NB4 (cell line): ENCODE measurements at places on chromosomes 6 and 20.

- no peak for DNase-seq
These were observed 3.3 kb downstream of the RARS2 start for GRCh38 chr6:87586371-87587077.

DNA sequence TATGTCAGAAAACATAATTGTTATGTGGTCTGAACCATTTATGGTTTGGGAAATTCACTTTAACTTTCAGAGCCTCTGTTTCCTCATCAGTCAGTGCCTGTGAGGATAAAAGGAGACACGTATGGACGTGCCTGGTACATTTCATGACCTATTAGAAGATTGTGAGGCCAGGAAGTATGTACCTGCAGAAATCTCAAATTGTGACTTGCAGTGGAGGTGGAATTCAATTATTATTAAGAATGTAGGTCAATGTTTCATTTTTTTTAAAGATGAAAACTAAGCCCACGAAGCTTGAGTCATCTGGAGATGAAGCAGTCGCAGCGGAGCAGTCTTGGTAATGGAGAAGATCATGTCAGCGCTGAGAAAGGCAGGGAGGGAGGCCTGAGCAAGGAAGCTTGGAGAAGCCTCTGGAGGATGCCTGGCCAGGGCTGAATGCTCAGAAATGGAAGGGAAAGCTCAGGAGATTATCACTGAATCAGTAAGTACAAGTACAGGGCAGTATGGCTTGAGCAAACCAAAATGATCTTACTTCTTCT is 3.9 kb upstream of the DSE start:
- DNase-seq = no peak

DNA sequence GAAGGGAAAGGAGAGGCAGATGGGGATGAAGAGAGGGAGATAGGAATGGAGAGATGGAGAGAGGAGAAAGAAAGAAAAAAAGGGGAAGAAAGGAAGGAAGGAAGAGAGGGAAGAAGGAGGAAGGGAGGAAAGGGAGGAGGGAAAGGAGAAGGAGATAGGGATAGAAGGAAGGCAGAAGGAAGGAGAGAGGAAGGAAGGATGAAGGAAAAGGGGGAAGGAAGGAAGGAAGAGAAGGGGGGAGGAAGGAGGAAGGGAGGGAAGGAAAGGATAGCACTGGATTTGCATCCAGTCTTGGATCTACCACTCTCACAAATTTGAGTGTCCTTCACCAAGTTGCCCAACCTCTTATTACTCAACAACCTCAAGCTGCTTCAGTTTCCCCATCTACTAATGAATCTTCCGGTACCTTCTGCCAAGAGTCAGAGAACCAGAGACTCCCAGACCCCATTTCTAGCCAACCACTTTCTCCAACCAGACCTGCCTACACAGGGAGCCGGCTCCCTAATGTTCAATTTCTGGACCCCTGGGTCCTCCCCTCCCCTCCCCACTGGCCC is 79.7 kb upstream of the FOXP4 start:
- peak; percentile 80 for DNase-seq

DNA sequence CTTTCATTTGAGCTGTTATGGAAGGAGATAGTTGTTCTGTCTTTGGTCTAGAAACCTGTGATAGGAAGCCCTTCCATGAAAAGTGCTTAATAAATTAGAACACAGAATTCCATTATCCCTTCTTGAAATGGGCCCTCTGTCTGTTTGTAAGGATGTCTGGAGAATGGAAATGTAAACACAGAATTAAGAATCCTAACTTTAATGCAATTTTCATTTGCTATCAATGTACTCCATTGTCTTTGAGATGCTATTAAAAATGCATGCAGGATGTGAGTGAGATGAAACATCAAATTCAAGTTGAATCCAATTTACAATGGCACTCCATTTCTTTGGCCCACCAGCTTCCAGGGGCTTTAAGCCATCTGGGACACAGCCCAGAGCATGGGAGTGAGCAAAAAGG is 13.9 kb upstream of the AARS2 start:
- no peak for DNase-seq

DNA sequence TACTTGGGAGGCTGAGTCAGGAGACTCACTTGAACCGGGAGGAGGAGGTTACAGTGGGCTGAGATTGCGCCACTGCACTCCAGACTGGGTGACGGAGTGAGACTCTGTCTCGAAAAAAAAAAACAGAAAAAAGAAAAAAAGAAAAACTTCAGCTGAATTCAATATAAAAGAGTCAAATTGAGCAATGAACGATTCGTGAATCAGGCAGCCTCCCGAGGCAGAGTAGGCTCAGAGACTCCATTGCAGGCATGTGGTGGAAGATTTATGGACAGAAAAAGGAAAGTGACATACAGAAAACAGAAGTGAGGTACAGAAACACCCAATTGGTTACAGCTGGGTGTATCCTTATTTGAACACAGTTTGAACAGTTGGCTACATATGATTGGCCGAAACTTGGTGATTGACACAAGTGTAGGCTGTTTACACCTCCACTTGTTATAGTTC is 56.3 kb downstream of the HLA-DPB1 start:
- no peak for DNase-seq

- DNase-seq = no peak
These were observed 28.7 kb downstream of the MYBL2 start for GRCh38 chr20:43695571-43695970.

- DNase-seq = peak; percentile 70
These were observed 44.3 kb downstream of the KHDC1L start for GRCh38 chr6:73180763-73181619.

GRCh38 chr20:11716239-11716944 is 201.3 kb upstream of the BTBD3 start:
- peak; percentile 84 for DNase-seq

DNA sequence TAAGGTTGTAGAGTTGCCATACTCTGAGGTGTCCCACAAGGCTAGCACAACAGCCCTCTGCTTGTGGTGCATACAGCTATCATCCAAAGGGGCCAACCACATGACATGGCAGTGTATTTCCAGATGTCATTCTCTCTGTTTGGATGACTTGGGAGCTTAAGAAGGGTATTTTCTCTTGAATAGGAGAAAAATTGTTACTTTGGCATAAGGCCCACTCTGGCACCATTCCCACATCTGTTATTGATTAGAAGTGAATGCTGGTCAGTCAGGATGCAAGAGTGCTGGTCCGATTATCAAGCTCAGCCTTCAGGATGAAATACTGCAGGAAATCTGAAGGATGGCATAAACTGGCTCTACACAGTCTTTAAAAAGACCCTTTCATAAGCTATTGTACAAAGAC is 83.6 kb upstream of the C20orf144 start:
- no peak for DNase-seq

- no peak for DNase-seq
These were observed 36.7 kb upstream of the MCM9 start for GRCh38 chr6:118971682-118972081.

DNA sequence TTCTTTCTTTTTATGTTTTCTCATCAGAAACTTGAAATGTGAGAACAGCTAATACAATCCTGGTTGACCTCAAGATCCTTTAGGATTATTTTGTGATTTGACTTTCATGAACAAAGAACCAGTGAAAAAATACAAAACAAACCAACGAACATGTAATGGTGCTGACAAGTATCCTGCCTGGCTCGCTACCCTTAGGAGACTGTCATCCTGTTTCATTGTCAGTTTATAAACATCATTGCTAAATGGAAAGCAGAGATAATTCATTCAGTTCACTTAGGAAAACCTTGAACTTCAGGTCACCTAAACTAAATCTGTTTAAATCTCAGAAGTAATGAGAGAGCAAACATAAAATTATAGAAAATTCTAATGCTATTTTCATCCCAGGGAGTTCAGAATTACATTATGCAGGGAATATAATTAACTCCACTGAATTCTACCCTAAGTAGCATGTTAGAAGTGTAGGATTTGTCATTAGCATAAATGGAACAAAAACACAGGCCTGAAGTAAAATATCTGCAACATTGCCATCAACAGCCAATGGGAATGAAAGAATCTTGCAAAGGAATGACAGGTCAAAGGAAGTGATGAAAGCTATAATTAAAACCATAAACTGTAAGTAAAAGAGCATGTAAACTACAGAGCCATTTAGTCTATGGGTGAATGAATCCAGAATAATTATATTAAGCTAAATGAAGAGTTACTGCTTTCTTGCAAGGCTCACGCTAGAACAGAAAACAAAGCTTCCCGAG is 401.2 kb upstream of the MANEA start:
- DNase-seq = no peak

DNA sequence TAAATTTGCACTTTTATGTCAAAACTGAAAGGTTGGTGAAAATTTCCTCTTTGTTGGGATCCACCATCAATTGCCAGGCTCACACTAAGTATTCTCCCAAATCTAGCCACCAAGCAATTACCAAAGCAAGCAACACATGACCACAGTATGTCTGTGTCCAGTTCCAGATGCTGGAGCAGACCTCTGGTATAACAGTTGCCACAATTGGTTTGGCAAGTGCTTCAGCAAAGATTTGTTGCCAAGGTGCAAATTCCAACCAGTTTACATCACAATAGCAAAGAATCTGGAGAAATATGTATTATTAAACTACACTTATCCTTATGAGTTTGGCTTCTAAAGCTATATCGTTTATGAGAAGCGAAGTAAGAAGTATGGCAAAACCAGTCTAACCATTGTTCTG is 6.4 kb downstream of the GTF2H5 start:
- no peak for DNase-seq
